ENCODE measurements at places on chromosomes 2 and 18.

DNA sequence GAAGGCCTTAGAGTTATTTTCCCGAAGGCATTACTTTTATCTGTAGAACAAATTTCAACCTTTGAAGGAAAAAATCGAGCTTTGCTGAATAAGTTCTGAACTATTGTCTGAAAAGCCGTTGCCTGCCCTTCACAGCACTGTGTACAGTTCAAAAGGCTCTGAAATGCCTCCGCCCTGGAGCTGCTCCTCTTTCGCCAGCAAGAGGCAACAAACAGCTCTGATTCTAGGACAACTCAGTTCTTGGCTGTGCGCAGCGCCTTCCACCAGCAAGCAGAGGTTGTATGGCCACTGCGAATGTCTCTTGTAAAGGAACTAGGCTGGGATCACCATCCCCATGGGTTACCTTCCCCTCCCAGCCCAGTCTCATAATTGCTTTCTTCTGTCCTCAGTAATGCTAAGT lies 308.5 kb downstream of the GBX2 start:
- no peak for DNase-seq

- no peak for DNase-seq
Measured at GRCh38 chr18:35835366-35835765, 137.1 kb upstream of the RMP24 start.

DNA sequence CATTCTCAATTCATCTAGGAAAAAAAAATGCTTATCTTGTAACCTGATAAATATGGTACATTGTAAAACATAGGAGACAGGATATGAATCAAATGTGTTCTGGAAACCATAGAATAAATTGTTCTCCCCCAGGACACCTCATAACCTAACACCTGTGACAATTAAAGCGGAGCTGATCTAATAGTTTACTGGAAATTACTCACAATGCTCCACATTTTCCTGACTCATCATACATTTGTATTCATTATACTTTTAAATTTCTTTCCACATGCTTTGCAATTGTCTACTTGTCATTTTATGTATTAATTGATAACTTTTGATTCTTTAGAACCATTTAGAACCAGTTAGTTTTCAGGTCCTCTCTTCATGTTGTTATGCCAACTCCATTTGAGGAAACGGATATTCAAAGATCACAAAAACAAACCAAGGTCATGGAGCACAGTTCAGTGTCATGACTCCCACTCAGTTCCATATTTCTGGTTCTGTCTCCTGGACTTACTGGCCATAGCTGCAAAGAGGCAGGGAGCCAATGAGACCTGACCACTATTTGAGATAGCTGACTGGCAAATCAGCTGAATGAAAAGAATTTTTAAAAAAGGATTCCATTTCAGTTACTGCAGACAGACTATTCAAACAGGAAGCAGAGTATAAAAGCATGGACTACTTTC lies 128.5 kb downstream of the CALCRL start:
- no peak for DNase-seq

GRCh38 chr18:864872-865273 lies 39.8 kb upstream of the ADCYAP1 start:
- DNase-seq: peak; percentile 66

- no peak for DNase-seq
Measured at GRCh38 chr2:231515603-231516002, 14.6 kb downstream of the NMUR1 start.

GRCh38 chr2:20650393-20650876 lies 463 bp downstream of the HS1BP3 start:
- DNase-seq: no peak

DNA sequence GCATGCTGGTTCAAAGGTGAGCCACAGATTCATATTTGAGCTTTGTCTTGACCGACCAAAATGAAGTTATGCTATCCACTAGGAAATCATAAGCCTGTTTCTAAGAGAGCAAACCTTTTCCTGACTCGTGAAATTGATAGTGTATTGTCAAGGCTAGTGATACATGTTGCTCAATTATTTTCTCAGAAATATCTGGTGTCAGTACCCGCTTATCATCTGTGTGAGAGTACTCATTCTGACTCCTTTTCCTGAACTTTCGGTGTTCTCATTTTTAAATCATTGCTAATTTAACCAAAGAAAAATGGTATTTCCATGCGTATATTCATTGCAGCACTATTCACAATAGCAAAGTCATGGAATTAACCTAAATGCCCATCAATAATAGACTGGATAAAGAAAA lies 56.2 kb downstream of the SGPP2 start:
- no peak for DNase-seq

- DNase-seq: no peak
Measured at GRCh38 chr2:12177455-12178288, 431.2 kb downstream of the LPIN1 start.

GRCh38 chr2:99139003-99139402 lies 2.5 kb upstream of the C2orf15 start:
- no peak for DNase-seq

DNA sequence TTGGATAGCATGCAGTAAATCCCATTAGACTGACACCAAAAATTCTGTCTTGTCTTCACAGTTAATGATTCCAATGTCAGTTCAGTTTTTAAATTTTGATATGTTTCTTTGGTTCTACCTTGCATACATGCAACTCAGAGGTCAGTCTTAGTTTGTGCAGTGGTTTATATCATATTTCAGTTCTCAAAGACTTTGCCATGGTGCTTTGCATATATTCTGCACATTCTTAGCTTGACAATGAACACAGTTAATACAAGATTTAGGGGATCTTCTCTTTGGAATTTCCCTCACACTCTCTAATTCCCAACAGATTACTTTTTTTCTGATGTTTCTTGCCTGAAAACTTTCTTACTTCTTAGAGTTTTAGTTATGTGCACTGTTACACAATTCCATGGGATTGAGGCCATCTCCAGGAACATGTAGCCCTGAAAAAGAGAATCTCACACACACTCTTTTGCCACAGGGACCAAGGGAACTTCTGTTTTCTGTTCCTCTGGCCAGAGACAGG lies 17.3 kb downstream of the NOL4 start:
- DNase-seq: no peak

DNA sequence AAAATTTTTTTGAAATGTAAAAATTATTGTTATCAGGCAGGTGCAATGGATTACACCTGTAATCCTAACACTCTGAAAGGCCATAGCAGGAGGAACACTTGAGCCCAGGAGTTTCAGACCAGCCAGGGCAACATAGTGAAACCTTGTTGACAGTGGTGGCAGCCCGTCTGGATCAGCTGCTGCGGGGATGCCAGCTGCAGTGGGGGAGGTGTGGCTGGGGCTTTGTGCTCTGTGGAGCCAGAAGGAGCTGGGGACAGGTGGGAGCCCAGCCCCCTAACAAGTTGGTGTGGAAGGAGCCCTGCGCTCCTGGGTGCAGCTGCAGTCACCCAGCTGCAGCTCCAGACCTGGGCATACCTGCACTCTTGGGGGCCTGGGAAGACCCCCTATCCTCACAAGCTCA lies 182.4 kb upstream of the MC4R start:
- DNase-seq: no peak

GRCh38 chr2:2762913-2763312 lies 431.8 kb upstream of the MYT1L start:
- DNase-seq: no peak

DNA sequence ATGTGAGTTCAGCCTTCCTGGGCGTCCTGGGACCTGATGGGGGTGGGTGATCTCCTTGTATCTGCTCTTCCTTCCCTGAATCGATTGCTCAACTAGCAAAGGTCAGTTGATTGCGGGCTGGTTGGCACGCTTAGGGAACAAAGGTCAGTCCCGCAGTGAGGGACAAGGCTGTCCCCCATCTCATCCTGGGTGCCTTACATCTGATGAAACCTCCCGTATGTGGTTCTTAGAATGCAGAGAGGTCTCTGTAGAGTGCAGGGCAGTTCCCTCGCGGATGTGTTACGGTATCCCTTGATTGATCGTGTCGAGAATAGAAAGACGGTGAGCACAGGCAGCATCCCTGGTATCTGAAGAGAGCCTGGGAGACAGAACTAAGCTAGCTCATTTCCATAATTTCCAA lies 56.4 kb upstream of the RBM44 start:
- no peak for DNase-seq

GRCh38 chr2:202098291-202098690 lies 25.2 kb downstream of the KIAA2012 start:
- no peak for DNase-seq

- DNase-seq: no peak
Measured at GRCh38 chr2:74009577-74009976, 24.9 kb downstream of the TET3 start.

GRCh38 chr2:42474765-42475454 lies 18.9 kb downstream of the KCNG3 start:
- no peak for DNase-seq

DNA sequence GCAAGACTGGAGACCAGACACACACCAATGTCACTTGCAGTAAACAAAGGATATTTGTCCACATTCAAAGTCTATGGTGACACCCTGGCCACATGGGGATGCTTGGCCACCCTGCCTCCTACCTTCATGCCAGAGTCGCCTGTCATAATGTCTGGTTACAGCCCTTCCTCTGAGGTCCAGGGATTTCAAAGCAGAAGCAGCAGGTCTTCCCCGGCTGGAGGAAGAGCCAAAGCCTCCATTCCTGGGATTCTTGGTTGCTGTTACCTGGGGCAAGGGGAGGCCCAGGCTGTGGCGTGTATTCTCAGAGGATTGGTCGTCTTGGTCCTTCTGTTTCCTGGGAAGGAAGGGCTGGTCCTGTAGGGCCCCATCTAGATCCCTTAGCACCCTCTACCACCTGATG lies 2.3 kb upstream of the ALPP start:
- DNase-seq: no peak

DNA sequence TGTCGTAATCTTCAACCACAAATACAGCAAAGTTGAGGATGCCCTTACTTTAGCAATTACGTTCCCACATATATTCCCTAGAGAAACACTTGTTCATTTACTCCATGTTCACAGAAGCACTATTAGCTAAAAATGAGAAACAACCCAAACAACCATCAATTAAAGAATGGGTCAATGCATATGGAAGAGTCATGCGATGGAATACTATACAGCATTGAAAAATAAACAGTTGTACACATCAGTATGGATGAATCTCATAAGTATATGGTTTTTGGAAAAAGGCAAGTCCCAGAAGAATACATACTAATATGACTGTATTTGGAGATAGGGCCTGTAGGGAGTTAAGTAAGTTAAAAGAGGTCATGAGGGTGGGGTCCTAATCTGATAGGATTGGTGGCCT lies 6.3 kb downstream of the GPR148 start:
- DNase-seq: no peak

DNA sequence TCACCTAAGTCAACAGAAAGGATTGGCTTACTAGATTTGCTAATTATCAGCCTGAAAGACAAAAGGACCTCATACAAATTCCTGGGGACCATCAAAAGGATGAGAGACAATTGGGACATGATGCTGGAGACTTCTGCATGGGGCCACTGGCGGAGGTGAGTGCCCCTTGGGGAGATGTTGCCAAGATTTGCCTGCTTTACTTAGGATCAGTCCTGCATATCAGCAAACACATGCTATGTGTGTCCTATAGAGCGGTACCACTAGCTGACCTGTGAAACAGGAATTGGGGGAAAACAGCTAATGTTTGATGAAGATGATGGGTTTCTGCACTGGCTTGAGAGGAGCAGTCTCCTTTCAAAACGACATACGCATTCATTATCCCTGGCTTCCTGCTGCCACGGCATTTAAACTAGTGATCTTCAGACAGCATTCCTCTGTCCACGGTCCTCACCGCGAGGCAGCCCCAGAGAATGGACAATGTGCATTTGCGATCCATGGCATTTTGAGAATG lies 104.2 kb downstream of the TGIF1 start:
- peak; percentile 33 for DNase-seq

- peak; percentile 52 for DNase-seq
Measured at GRCh38 chr2:122191331-122191730, 435.9 kb downstream of the TSN start.

DNA sequence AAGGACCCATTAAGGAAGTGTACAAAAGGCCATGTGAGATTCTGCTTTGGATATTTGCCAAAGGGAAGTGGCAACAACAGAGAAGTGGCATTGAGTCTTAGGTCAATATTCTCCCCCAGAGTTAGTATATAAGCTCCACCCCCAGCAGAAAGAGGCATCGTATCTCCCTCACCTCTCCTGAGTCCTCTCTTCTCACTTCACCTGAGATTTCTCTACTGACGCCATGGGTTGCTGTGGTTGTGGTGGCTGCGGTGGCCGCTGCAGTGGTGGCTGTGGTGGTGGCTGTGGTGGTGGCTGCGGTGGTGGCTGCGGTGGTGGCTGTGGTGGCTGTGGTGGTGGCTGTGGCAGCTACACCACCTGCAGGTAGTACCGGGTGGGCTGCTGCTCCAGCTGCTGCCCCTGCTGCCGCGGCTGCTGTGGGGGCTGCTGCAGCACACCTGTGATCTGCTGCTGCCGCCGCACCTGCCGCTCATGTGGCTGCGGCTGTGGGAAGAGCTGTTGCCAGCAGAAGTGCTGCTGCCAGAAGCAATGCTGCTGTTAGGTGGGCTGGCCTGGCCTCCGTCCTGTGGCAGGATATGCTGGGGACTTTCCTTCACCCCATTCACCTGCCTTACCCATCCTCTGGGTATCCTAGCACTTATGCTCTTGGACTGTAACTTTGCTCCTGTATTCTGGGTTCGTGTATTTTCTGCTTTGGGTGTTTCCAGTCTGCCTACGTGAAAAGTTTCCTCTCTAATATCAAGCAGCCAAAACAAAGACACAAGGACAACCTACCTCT lies 5.9 kb downstream of the SCYGR3 start:
- DNase-seq: no peak

DNA sequence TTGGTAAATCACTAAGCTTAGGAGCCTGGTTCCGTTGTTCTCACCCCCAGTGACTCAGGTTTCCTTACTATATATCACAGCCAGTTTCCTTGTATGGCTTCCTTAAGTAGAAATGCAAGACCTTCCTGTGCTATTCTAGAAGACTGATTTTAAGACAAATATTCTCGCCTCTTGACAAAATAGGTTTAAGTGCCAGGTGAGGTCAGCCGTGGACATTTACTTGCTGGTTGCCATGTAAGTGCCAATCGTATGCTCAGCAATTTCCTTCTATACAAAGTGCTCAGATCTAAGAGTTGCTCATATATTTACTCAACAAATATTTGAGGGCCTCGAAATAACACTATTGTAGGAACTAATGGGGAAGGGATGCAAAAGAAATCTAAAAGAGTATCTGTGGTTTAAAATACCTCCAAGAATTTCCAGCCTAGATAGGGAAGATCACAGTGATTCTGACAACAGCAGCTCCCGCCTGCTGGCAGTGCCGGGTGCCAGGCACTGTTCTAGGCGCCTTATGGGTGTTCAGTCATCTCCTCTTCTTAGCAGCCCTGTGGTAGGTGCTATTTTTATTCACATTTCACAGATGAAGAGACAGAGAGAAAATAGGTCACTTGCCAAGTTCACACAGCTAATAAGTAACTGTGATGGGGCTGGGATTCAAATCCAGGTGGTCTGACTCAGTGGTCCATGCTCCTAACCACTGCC lies 95.3 kb upstream of the B3GNT7 start:
- no peak for DNase-seq

GRCh38 chr2:239157771-239158170 lies 243.0 kb downstream of the HDAC4 start:
- DNase-seq: peak; percentile 45

- DNase-seq: no peak
Measured at GRCh38 chr2:239919774-239920692, 105.1 kb downstream of the NDUFA10 start.

All from iPS DF 6.9 (cell line).